ENCODE measurements at places on chromosomes 4 and X.

DNA sequence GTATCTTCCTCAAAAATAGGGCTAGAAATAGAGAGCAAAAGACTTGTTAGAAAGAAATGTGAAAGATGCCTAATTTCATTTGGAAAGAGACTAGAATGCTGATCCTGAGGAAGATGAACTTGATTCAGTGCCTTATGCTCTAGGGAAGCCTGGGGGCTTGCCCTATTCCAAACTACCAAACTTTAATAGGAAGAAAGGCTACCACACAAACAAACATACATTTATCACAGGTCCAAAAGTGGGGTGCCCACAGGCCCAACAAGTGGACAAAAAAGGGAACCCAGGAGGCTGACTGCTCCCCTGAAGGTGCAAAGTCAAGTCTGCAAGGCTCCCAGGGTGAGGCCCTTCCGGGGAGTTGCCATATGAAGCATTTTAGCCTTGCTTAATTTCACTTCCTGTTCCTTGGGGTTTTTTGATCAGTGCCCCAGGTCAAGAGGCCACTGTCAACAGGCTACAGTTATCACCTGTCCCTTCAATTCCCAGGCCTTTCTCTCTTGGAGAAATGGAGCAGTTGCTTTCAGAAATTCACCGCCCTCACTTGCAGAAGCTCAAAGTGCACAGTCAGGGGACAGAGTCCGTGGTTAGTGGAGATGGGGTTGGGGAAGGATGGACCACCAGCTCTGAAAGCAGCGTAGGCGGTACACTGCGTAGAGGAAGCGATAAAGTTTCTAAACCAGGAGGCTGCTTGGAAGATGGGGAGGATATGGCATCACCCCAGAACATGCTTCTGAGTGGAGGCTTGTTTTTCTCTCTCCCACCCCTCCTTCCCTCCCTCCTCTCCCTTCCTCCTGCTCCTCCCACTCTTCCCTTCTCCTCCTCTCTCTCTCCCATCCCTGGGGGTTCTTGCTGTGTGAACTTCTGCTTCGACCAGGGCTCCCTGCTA lies 36.4 kb downstream of the TMEM154 start:
- no peak overlapping the region for H3K27ac ChIP-seq
- H3K4me3 ChIP-seq, result no peak overlapping the region
- no peaks in the 10 kb centered on the region for H3K27me3 ChIP-seq
- DNase-seq, result no peak
- H3K36me3 ChIP-seq, result no peaks in the 10 kb centered on the region
- H3K4me1 ChIP-seq, result no peaks in the 10 kb centered on the region

DNA sequence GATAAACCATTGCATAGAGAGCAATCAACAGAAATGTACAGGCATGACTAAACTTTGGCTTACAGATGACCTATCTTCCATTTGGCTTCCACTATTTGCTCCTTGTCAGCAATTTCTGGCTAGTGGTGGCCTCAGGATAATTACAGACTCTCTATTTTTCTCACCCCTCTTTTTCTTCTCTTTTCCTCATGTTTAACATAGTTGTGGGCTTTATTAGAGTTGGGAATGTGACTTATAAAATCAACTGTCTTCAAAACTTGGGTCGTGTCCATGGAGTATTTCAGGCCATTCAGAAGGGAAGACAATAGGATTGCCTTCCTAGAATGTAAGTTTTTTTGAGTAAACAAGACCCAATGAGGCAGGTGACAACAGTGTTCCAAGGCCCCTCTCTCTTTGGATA lies 236.2 kb downstream of the FRAS1 start:
- no peaks in the 10 kb centered on the region for H3K27me3 ChIP-seq
- DNase-seq, result no peak
- H3K36me3 ChIP-seq, result no peaks in the 10 kb centered on the region
- no peak overlapping the region for H3K4me3 ChIP-seq

- no peak for DNase-seq
- H3K36me3 ChIP-seq, result no peaks in the 10 kb centered on the region
- H3K27ac ChIP-seq, result no peak overlapping the region
- no peaks in the 10 kb centered on the region for H3K4me1 ChIP-seq
- H3K4me3 ChIP-seq, result no peak overlapping the region
- H3K27me3 ChIP-seq, result no peaks in the 10 kb centered on the region
Observed at GRCh38 chrX:12319003-12319519, 180.8 kb downstream of the FRMPD4 start.

DNA sequence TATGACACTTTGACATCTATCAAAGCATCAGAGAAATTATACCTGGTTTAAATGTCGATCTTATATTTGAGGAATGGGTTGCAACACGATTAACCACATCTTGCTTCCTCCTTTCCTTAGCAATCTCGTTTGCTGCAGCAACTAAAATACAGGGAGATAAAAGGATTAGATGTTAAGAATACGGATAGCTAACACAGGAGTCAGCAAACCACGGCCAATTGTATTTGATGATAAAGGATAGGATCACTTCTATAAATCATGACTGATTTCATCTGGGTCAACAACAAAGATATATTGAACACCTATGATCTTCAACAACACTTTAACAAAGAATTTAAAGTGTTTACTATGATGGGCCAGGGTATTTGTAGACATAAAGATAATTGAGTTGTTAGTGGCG lies 5.0 kb downstream of the MAP7D3 start:
- DNase-seq, result no peak
- no peaks in the 10 kb centered on the region for H3K27me3 ChIP-seq
- H3K36me3 ChIP-seq, result no peaks in the 10 kb centered on the region
- H3K4me1 ChIP-seq, result no peaks in the 10 kb centered on the region
- H3K27ac ChIP-seq, result no peak overlapping the region

- no peaks in the 10 kb centered on the region for H3K36me3 ChIP-seq
- H3K27ac ChIP-seq, result peak overlapping the region; percentile 61
- H3K27me3 ChIP-seq, result no peaks in the 10 kb centered on the region
- no peaks in the 10 kb centered on the region for H3K4me1 ChIP-seq
- no peak for DNase-seq
Observed at GRCh38 chr4:137530176-137530575, 2.1 kb downstream of the PCDH18 start.

DNA sequence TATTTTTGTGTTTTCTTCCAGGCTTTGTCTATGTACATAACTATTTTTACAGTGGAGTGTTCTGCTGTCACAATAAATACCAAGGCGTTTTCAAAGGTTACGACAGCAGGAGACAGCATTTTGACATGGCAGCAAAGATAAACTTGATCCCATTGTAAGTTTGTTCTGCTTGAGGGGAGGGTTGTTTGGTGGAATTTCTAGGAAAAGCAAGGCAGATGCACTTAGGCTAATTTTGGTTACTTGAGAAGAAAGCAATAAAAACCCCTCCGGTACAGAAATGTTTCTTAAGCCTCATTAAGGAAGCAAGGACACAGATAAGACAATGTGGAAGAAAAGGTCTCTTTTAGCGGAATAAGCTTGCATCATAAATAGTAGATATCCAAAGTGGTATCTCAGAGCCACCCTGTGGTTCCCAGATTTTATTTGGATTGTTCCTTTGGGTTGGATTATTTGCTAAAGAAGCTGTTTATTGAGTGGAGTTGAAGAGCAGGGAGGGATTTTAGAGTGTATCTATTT lies 54.3 kb downstream of the CLCN5 start:
- H3K27me3 ChIP-seq, result peaks cover 19% of the 10 kb centered on the region
- no peaks in the 10 kb centered on the region for H3K4me1 ChIP-seq
- no peak overlapping the region for H3K4me3 ChIP-seq
- no peak overlapping the region for H3K27ac ChIP-seq
- DNase-seq, result no peak

DNA sequence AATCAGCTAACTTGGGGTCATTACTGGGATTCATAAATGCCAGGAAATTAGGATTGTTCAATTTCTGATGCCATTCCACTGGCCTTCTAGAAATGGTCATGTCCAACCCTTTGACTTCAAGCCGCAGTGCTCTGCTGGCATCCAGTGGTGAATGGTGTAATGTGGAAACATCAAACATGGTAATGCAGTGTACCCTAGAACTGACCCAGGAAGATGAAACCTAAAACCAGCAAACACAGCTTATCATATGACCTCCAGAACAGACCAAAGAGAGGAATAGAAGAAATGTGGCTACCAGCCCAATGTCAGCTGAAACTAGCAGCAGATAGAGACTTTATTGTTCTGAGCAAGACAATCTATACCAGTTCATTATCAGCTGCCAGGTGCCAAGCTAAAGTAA lies 13.8 kb downstream of the CXCL13 start:
- no peak for DNase-seq
- no peaks in the 10 kb centered on the region for H3K27me3 ChIP-seq
- no peaks in the 10 kb centered on the region for H3K4me1 ChIP-seq
- H3K27ac ChIP-seq, result no peak overlapping the region

DNA sequence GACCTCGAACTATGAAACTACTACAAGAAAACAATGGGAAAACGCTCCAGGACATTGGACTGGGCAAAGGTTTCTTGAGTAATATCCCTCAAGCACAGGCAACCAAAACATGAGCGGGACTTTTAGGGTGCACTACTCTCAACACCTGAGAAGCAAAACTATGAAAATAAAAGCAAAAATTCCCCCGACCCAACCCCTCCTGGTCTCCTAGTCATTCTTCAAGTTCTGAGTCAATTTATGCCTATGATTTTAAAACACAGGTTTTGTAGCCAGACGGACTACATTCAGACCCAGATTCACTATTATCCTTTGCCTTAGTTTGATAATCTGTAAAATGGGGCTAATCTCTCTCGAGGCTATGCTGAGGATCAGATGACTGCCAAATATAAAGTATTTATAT lies 97.0 kb downstream of the SOWAHB start:
- no peaks in the 10 kb centered on the region for H3K4me1 ChIP-seq
- no peak overlapping the region for H3K27ac ChIP-seq
- no peak for DNase-seq
- H3K27me3 ChIP-seq, result no peaks in the 10 kb centered on the region
- no peaks in the 10 kb centered on the region for H3K36me3 ChIP-seq
- H3K4me3 ChIP-seq, result no peak overlapping the region

GRCh38 chr4:40121515-40121914 lies 64.9 kb downstream of the N4BP2 start:
- DNase-seq, result no peak
- no peak overlapping the region for H3K27ac ChIP-seq
- no peaks in the 10 kb centered on the region for H3K27me3 ChIP-seq
- H3K4me1 ChIP-seq, result no peaks in the 10 kb centered on the region
- no peaks in the 10 kb centered on the region for H3K36me3 ChIP-seq

DNA sequence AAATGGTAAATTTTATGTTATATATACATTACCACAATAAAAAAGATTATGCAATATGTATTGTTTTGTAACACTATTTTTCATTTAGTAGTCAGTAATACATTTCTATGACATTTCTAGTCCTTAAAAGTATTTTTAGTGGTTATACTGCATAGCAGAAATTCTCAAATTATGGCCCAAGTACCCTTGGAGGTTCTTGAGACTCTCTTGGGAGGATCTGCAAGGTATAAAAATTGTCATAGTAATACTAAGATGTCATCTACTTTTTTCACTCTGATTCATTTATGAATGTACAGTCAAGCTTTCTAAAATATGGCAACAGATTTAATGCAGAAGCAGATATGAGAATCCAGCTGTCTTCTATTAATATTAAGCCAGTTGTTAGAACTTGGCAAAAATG lies 138.6 kb upstream of the NAP1L5 start:
- no peak for DNase-seq
- H3K36me3 ChIP-seq, result no peaks in the 10 kb centered on the region
- no peaks in the 10 kb centered on the region for H3K27me3 ChIP-seq
- no peak overlapping the region for H3K4me3 ChIP-seq
- no peaks in the 10 kb centered on the region for H3K4me1 ChIP-seq

All from breast epithelium (tissue), 4 donors.